Activated CD8-positive, alpha-beta memory T cell treated with anti-CD3 and anti-CD28 coated beads for 4 hours (primary cell): ENCODE measurements at places on chromosomes 2 and 18.

DNA sequence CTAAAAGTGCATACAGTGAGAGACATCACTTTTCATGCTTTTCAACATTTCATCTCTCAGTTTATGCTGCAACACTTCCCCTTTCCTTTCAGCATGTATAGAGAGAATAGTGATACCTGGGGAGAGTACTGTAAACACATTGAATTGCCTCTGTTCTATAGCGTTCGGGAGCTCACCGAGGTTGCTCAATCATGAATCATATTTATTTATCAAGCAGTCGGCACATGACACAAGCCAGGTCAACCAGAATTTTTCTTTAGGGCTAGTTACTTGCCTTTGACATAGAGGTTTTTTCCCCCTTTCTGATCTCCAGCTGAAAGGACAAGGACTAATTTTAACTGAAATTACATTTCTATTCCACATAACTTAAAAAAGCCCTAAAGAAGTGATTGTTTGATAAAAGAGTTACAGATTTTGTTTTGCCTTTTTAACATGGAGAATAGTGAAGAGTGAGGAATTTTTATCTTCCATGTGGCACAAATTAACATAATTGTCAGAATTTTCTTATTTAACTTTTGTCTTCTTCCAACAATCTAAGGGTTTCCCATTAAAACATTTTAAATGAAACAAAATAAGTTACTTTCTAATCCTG lies 690.9 kb upstream of the TMEFF2 start:
- DNase-seq = no peak

DNA sequence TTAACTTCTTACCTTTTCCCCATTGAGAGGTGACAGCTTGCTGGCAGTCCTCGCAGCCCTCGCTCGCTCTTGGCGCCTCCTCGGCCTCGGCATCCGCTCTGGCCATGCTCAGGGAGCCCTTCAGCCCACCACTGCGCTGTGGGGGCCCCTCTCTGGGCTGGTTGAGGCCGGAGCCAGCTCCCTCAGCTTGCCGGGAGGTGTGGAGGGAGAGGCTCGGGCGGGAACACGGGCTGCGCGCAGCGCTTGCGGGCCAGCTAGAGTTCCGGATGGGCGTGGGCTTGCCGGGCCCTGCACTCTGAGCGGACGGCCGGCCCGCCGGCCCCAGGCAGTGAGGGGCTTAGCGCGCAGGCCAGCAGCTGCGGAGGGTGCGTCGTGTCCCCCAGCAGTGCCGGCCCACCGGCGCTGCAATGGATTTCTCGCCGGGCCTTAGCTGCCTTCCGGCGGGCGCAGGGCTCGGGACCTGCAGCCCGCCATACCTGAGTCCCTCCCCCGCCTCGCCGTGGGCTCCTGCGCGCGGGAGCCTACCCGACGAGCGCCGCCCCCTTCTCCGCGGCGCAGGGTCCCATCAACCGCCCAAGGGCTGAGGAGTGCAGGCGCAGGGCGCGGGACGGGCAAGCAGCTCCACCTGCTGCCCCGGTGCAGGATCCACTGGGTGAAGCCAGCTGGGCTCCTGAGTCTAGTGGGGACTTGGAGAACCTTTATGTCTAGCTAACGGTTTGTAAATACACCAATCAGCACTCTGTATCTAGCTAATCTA lies 335.0 kb downstream of the CBLN2 start:
- no peak for DNase-seq

DNA sequence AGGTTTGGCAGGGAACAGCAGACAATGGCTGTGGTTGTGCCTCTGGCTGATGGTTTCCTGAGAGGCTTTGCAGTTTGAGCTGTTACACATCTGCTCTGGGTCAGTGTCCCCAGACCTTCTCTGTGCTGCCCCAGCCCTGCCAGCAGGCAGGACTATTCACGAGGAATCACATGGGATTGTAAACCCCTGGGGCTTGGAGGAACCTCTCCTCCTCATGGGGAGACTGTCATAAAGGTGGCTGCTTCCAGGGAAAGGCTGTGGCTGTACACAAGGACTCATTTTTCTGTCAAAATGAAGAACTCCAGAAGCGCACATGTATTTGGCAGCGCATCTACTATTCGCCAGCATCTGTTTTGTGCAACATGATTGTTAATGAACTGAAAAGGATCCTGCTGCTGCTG lies 142.6 kb upstream of the CYP1B1 start:
- no peak for DNase-seq

GRCh38 chr2:71897137-71897480 lies 250.6 kb downstream of the CYP26B1 start:
- DNase-seq = no peak

- DNase-seq = no peak
These were observed 129.9 kb downstream of the FHOD3 start for GRCh38 chr18:36427369-36427768.

DNA sequence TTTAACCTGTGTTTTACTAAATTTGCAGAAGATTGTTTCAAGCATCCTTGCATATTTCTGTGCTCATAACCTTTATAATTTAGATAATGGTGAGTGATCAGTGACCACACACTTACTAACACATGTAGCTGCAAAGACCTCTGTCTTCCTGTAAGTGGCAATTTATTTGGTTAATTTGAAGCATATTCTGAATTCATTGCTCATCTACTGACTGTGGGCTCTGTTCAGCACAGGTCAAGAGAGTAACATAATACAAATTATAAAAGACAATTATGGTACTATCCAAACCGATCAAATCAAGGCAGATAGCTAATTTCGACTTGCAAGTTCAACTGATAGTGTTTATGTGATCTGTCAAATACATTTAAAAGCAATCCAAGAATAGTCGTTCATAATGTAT lies 223.9 kb upstream of the FAM98A start:
- DNase-seq = no peak

DNA sequence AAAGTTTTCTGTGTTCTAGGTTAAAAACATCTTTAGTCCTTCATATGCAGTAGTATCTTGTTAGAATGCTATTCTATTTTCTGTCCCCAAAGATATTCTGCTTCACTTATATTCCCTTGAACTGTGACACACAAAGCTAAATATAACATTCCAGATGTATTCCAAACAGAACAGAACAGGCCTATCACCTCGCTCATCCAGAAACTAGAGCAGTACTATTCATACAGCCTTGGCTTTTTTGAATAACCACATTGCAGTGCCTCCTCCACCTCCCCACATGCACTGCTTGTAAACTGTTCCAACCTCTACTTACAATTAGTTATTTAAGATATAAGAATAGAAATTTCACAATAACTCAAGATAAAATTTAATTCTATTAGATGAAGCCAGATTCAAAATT lies 196.8 kb downstream of the EXOC6B start:
- no peak for DNase-seq

DNA sequence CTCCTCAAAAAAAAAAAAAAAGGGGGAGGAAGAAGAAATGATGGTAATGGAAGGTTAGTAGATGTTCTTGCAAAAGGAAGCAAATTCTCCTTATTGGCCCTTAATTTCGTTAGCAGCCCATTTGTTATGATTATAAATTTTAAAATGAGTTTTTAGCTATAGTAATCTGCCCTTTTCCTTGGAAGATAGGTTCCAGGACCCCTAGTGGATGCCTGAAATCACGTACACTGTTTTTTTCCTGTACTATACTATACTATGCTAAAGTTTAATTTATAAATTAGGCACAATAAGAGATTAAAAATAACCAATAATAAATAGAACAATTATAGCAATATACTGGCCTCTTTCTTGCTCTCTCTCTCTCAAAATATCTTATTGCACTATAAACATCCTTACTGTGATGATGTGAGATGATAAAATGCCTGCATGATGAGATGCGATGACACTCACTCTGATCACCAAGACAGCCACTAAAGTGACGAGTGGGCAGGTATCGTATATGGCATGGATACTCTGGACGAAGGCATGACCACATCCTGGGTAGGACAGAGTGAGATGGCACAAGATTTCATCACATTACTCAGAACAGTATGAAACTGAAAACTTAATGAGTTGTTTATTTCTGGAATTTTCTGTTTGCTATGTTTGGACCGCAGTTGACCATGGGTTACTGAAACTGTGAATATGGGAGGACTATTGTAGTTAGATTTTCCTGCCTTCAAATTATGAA lies 87.2 kb downstream of the KCTD18 start:
- no peak for DNase-seq
